NCI-H1048 (cell line): ENCODE measurements at places on chromosomes 1 and 21.

GRCh38 chr1:60569189-60569588 is 495.6 kb upstream of the C1orf87 start:
- no peak for DNase-seq

DNA sequence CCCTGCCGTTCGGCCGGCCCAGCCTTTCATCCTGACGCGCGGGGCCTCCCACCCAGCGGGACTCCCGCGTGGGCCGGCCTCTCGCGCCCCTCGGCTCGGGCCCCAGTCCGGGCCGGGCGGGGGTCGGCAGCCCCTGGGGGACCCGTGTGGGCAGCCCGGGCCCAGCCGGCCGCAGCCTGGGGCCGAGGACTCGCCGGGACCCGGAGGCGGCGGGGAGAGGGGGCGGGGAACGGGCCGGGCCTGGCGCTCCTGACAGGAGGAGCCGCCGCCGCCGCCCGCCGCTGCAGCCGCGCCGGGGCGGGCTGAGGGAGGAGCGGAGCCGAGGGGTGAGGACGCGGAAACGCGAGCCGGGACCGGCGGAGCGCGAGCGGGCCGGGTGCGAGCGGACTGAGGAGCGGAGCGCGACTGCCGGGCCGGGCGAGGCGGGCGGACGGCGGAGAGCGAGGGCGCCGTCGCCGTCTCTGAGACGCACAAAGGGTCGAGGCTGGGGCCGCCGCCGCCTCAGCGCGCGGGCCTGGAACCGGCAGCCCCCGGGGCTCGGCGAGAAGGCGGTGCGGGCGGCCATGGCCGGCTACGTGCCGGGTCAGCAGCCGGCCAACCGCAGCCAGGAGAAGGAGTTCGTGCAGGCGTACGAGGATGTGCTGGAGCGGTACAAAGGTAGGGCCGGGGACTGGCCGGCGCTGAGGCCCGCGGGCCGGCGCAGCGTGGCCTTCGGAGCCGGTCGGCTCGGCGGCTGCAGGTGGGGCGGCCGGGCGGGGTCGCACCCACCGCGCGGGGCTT is 79.1 kb downstream of the NDUFS5 start:
- DNase-seq: no peak

DNA sequence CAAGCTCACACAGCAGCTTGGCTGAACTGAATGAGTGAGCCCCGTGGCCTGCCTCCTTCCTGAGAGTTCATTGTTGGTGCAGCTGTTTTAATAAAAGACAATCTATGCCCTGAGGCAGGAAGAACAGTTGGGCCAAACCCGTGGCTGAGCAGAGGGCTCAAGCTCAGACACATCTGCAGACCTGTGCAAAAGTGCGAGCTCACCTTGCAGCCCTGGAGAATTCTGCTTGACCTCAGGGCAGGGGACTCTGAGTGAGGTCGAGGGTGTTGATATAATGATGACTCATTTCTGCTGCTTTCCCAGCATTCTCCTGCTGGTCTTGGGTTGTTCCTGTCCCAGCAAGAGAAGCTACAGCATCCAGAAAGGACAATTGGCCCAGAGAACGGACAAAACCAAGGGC is 61.0 kb downstream of the ATP5PO start:
- DNase-seq: no peak

GRCh38 chr1:45329445-45329844 is 2.8 kb downstream of the HPDL start:
- no peak for DNase-seq

DNA sequence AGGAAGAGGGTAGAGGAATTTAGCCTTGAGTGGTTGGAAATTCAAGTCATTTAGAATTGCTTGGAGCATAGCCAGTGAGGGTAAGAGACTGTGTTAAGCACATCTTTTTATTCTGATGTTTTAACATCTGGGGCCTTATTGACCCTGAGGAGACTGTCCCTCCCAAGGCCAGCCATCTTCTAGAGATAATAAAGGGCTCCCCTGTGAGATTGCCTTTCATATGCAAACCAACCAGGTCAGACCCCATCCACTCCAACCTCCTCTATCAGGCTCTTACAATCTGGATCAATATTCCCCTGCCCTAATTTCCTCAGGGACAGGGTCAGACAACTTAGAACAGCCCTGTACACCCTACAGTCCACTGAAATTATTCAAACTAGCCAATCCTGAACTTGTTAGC is 93.8 kb downstream of the ATP1B1 start:
- no peak for DNase-seq

DNA sequence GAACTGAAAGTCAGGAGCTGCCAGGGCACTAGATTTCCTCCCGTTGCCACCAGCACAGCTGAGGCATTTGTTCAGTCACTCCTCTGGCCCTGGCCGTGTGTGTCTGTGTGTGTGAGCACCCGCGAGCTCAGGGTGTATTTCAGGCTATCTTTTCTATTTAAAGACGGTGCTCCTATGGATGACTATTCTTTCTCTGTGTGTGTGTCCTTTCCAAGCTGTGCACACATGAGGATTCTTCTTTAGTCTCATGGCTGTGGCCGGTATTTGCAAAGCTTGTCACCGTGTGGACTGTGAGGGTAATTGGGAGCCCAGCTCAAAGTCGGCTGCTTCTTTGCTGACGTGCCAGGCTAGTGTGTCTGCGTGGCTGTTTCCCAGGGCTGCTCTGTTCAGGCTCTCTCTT is 3.0 kb upstream of the KCND3 start:
- no peak for DNase-seq

DNA sequence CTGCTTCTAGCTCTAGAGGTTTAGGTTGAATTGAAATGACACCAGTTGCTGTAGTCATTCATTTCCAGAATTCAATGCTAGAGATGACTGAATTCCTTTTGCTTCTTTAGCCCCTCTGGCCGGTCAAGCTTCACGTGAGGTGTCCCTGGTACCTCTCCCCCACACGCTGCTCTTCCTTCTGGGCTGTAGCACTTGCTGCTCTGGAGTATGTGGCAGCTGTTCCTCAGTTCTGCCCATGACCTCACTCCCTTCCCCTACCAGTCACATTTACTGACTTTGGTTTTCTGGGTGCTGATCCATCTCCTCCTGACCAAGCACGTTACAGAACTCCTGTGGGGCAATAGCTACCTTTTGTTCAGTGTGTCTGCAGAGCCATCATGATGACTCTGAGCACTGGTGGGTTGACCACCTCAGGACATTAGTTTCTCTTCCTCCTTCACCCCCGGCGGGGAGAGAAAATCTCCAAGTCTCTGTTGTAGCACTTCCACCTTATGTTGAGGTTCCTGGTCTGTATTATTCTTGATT is 128.1 kb downstream of the HHAT start:
- no peak for DNase-seq

DNA sequence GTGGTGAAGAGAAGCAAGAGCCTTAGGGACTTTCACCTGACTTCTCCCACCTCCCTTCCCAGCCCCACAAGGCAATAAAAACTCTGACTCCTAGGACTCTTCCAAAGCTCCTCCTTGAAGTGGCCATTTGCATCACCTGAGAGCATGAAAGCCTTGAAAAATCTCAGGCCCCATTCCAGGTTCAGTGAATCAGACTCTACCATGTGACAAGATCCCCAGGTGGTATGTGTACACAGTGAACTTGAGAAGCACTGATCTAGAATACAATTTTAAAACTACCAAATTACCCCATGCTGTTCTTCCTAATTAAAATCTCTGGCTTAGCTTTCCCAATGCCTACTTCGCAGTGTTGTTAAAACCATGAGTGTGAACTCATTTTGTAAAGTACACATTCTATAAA is 195.1 kb upstream of the SAMSN1 start:
- DNase-seq: no peak

GRCh38 chr1:157042846-157043245 is 2.7 kb downstream of the ARHGEF11 start:
- no peak for DNase-seq

DNA sequence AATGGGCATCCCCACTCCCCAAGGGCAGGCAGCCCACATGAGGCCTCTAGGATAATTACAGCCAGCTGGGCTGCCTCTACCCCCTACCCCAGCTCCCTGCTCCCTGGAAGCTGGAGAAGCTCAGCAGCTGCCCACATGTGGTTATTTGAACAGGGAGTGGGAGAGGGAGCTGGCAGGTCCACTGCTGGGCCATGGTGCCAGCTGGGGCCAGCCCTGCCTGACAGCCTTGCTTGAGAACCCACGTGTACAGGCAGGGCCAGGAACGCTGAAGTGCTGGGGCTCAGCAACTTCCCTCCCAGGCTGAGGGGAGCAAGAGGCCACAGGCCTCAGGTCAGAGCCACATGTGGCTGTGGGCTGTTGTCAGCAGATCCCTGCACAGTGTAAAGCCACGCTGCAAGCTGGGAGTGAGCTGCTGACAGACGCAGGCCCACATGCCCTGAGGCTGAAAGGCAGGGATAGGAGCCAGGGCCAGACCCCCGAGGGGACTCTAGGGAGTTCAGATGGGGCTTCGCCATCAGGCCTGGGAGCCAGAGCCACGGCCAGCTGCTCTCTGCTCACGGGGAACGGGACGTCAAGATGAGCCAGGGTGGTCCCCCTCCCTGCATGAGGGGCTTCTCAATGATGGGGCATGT is 129.0 kb downstream of the SYF2 start:
- no peak for DNase-seq

DNA sequence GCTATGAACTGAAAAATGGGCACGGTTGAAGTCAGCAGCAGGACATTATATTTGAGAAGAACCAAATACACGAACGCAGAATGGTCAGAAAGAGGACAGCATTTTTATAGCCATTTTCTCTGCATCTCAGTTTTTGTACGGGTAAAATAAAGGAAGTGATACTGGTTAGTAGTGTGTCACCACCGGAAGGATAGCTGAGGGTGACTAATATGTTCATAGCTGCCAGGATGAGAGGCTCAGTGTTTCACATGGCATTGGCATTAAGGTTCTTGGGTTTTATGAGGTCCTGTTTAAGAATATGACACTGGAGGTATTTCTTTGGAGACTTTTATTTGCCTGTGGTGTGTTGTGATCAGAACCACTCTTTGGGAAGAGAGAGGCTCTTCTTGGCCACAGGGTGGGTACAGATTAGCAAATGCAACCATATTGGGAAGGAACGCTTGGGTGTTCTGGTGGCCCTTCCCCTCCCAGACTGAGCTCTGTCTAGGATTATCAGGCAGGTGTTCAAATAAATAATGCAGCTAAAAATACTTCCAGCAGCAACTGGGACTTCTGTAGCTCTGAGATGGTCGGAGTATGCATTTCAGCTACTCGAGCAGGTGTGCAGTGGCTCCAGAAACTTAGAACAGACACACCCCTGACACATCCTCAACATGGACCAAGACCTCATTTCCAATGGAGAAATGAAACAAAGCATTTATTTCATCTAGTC is 158.2 kb downstream of the PBX1 start:
- no peak for DNase-seq

- no peak for DNase-seq
Observed at GRCh38 chr21:39004634-39005501, 178.4 kb downstream of the PSMG1 start.

DNA sequence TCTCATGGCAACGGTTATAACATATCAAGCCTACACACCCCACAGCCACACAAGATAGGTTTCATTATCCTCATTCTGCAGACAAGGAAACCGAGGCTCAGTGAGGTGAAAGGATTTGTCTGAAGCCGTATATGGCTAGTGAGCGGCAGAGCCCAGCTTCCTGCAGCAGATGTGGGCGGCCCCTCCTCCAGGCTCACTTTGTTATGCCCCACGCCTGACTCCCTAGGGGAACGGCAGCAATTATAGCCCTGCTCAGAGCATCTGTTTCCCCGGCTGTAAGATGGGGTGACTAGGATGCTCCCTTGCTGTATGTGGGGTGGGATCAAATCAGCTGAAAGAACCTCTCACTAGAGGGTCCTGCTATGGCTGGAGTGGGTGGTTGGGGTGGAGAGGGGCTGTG is 22.1 kb downstream of the GRHL3 start:
- no peak for DNase-seq

- DNase-seq: no peak
Observed at GRCh38 chr1:221337106-221337505, 404.8 kb downstream of the DUSP10 start.

DNA sequence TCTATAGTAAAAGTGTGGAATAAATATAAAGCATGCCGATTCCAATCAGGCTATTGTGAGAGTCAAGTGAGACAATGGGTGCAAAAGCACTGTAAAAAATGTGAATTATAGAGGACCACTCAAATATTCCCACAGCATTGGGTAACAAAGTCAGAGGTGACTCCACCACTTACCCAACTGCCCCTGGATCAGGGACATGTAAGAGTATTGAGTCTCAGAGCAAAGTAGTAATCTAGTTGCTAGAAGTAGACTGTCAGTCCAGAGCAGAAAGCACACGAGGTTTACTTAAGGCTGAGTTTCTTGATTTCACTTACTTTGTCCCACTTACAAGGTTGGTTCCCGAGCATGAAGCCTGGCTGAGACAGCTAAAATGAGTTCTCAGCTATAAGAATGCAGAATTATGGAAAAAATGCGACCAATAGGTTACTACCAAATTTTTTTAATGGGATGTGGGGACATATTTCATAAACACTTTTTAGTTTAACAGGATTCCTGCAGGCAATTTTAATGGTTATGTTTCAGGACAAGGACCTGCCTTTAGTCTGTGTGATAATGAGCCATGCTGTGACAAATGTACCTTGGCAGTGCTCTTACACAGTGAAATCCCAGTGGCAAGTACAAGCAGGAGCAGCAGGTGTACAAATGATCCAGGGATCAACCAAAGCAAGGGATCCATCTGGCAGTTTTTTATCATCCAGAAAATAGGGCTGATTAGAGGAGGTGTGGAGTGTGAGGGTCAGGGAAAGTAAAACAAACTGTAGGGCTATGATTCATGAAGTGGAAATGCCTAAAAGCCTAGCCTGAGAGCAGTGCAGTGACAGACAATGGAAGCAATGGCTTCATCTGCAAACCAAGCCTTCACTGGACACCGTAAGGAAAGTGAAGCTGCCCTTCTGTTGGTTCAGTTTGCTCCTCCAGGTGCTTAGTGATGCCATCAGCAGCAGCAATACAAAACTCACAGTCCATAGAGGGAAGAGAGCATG is 156.2 kb upstream of the SPAG17 start:
- DNase-seq: no peak

DNA sequence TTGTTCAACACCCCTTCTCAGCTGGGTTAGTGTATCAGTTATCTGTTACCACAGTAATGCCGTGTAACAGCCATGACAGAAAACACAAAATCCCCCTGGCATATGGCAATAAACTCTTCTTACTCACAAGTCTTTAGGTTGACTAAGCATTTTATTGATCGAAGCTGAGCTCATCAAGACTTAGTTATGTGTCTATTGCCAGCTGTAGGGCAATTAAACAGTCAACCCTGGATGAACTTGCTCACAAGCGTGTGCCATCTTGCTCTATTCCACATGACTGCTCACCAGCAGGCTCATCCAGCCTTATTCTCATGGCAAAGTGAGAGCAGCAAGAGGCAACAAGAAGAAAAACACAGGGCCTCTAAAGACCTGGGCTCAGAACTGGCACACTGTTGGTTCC is 333.8 kb upstream of the PTBP2 start:
- DNase-seq: no peak

- DNase-seq: no peak
Observed at GRCh38 chr1:61056573-61057439, 25.6 kb upstream of the NFIA start.

DNA sequence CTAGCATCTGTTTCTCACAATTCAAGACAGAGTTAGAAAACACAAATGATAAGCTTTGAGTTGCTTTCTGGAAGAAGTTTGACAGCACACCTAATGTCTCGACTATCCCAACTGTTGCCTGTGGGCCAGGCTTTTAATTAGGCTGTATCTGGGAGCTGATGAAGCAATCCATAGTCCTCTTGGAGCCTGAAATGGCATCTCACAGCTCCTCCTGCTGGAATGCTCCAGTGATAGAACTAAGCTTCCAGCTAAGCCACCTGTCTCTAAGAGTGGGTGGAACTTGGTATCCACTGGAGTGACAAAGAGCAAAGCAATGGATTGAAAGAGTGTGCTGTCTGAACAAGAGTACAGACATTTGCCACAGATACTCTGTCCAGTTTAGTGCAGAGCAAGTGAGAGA is 605.3 kb upstream of the NR5A2 start:
- DNase-seq: no peak
